ENCODE measurements at places on chromosomes 11 and 22. TPM values are rescaled to one million over a fixed set of nuclear protein-coding genes. Genes with fewer than 3 reads are reported as not detected.

DNA sequence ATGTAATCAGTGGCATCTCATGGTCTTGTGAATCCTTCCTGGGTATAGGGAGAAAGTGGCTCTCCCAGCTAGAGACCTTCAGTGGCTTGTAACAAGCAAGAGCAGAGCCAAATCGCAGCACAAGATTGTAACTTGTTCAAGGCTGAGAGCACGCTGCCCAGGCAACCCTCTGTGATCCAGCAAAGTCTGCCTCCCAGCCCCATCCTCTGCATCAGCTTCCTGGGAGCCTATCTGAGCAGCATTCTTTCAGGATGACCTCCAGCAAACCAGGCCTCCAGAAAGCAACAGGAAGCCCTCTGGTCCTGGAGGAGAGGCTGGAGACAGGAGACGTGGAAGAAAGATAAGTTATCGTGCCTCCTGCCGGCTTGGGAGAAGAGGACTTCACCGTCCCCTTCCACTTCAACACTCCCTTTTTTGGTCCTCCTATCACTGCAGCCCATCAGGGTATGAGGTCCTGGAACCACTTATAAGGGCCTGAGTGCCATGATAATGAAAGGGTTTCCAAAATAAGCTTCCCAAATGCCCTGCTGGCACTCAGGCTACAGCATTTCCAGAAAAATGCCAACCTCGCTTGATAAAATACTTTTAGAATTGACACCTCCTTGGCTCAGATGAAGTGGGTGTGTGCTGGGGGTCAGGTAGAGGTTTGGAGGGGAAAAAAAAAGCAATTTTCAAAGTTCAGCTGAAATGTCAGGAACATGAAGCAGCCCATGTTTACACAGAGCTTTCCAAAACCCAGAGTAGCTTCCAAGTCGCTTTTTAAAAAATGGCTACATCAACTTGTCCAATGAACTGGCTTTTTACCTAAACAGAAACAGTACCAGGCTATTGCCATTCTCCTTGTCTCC lies 80.2 kb downstream of the PLEKHA7 start:
- no peaks in the 10 kb centered on the region for H3K36me3 ChIP-seq
- H3K27me3 ChIP-seq, result no peaks in the 10 kb centered on the region
- DNase-seq, result no peak
- peak overlapping the region; percentile 37 for H3K27ac ChIP-seq
- H3K4me3 ChIP-seq, result no peak overlapping the region

- no peaks in the 10 kb centered on the region for H3K4me1 ChIP-seq
- no peak for DNase-seq
- H3K27me3 ChIP-seq, result no peaks in the 10 kb centered on the region
Measured at GRCh38 chr22:36833073-36833472, 16.2 kb upstream of the PVALB start.

Gene KIF18A
- 1.0 TPM for total RNA-seq

GRCh38 chr11:119179983-119180382 lies 5.3 kb upstream of the NHERF4 start:
- no peaks in the 10 kb centered on the region for H3K36me3 ChIP-seq
- no peak overlapping the region for H3K4me3 ChIP-seq
- no peaks in the 10 kb centered on the region for H3K4me1 ChIP-seq
- H3K27me3 ChIP-seq, result no peaks in the 10 kb centered on the region
- H3K27ac ChIP-seq, result no peak overlapping the region

GRCh38 chr22:28155808-28156207 lies 236.8 kb upstream of the PITPNB start:
- no peak for DNase-seq
- no peak overlapping the region for H3K4me3 ChIP-seq
- no peak overlapping the region for H3K27ac ChIP-seq
- no peaks in the 10 kb centered on the region for H3K36me3 ChIP-seq
- H3K27me3 ChIP-seq, result no peaks in the 10 kb centered on the region
- H3K4me1 ChIP-seq, result peaks cover 4% of the 10 kb centered on the region

DNA sequence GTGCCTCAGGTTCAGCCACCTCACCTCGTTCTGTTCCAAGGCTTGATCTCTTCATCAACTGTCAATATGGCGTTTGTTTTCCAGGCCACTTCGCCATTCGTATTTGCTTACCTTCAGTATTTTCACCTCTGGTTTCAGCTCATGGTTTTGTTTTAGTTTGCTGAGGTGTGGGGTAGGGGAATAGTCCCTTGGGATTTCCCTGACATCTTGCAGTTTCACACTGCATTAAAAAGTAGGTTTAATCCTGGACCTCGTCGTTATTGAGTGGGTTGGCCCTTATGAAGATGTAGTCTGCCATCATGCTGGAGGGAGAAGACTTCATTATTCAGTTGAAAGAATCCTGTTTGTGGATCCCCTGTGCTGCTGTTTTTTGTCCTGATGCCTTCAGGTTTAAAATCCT lies 46.0 kb downstream of the C11orf91 start:
- H3K4me3 ChIP-seq, result no peak overlapping the region
- DNase-seq, result no peak
- no peaks in the 10 kb centered on the region for H3K4me1 ChIP-seq
- no peaks in the 10 kb centered on the region for H3K36me3 ChIP-seq
- H3K27me3 ChIP-seq, result no peaks in the 10 kb centered on the region
- no peak overlapping the region for H3K27ac ChIP-seq

- no peaks in the 10 kb centered on the region for H3K4me1 ChIP-seq
- no peak overlapping the region for H3K4me3 ChIP-seq
- no peaks in the 10 kb centered on the region for H3K27me3 ChIP-seq
- no peaks in the 10 kb centered on the region for H3K36me3 ChIP-seq
- H3K27ac ChIP-seq, result no peak overlapping the region
Measured at GRCh38 chr11:110318638-110319404, 22.4 kb upstream of the RDX start.

Gene RIN1
- total RNA-seq, result 8.3 TPM

- H3K27ac ChIP-seq, result no peak overlapping the region
- no peaks in the 10 kb centered on the region for H3K27me3 ChIP-seq
- DNase-seq, result no peak
- H3K4me1 ChIP-seq, result no peaks in the 10 kb centered on the region
Measured at GRCh38 chr22:21719024-21719423, 16.6 kb downstream of the YPEL1 start.

DNA sequence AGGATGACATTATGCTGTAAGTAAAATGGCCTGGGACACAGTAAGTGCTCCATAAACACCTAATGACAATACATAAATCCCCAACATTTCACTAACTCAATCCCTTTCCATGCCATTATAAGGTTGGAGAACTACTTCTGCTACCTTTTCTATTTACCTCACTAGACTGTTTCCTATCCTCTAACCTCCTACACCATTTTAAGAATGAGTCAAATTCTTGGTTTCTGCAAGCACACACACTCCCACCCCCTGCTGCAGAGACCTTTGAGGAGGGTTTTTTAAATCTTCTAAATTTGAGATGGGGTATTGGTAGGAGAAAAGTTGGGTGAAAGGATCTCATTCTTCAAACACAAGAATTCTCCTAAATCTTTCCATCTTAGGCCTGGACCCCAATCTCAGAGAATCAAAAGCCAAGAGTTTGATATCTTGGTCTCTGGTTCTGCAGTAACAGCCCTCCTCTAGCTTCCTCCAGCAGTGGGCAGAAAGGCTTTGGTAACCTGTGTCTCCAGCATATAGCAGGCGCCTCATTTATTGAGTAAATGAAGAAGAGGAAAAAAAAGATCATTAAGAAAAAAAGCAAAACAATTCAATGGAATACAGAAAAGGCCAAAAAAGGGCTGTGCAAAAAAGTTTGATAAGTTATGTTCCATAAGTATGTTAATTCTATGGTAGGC lies 42.3 kb downstream of the SYTL2 start:
- H3K27ac ChIP-seq, result no peak overlapping the region
- H3K36me3 ChIP-seq, result no peaks in the 10 kb centered on the region
- peaks cover 4% of the 10 kb centered on the region for H3K4me1 ChIP-seq
- no peak for DNase-seq
- no peak overlapping the region for H3K4me3 ChIP-seq

DNA sequence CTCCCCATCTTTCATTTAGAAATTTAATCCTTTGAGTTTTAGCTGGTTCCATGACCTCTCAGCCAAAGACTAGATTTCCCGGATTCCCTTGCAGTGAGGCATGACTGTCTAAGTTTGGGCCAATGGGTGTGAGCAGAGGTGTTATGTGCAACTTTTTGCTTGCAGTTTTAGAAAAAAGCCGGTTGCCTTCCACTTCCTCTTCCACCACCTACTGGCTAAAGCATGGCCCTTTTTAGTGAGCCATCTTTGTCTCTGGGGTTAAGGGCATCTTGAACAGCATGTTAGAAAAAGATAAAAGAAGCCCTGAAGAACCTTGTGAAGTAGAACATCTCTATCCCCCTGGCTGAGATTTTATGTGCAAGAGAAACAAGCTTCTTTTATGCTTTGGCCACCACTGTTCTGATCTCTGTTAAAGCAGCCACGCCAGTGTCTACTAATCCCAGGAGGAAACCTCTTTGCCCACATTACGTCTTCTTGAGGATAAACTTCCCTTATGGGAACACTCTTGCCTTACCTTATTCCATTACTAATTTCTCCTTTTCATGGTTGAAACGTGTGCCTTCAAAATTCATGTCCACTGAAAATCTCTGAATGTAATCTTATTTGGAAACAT lies 279.9 kb downstream of the TENM4 start:
- no peaks in the 10 kb centered on the region for H3K36me3 ChIP-seq
- DNase-seq, result no peak
- no peaks in the 10 kb centered on the region for H3K27me3 ChIP-seq
- H3K4me1 ChIP-seq, result no peaks in the 10 kb centered on the region
- no peak overlapping the region for H3K27ac ChIP-seq

DNA sequence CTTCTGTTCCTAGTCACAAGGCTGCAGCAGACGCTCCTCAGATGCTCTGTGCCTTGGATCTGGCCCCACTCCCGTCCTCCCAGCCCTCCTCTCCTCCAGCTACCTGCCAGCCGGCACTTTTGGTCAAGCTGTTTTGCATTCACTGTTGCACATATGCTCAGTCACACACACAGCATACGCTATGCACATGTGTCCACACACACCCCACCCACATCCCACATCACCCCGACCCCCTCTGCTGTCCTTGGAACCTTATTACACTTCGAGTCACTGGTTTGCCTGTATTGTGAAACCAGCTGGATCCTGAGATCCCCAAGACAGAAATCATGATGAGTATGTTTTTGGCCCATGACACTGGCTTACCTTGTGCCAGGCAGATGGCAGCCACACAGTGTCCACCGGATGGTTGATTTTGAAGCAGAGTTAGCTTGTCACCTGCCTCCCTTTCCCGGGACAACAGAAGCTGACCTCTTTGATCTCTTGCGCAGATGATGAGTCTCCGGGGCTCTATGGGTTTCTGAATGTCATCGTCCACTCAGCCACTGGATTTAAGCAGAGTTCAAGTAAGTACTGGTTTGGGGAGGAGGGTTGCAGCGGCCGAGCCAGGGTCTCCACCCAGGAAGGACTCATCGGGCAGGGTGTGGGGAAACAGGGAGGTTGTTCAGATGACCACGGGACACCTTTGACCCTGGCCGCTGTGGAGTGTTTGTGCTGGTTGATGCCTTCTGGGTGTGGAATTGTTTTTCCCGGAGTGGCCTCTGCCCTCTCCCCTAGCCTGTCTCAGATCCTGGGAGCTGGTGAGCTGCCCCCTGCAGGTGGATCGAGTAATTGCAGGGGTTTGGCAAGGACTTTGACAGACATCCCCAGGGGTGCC lies 109.8 kb downstream of the BCR start:
- H3K27ac ChIP-seq, result no peak overlapping the region
- H3K4me1 ChIP-seq, result no peaks in the 10 kb centered on the region
- no peak for DNase-seq
- H3K36me3 ChIP-seq, result no peaks in the 10 kb centered on the region
- no peaks in the 10 kb centered on the region for H3K27me3 ChIP-seq

DNA sequence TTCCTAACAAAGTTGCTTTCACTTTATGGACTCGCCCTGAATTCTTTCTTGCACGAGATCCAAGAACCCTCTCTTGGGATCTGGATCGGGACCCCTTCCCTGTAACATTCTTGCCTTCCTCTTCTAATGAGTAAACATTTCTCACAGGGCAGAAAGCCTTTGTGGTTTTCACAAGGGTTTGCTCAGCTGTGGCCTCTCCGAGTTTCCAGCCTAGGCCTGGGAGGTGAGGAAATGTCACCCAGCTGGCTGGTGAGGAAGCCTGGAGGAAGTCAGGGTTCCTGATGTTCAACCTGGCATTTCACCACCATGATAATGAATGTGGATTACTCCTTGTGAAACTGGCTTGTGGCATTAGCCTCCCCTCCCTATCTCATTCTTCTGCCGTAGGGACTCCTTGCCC lies 224.9 kb downstream of the DSCAML1 start:
- no peaks in the 10 kb centered on the region for H3K36me3 ChIP-seq
- no peak overlapping the region for H3K4me3 ChIP-seq
- no peak for DNase-seq
- no peaks in the 10 kb centered on the region for H3K27me3 ChIP-seq
- no peak overlapping the region for H3K27ac ChIP-seq
- no peaks in the 10 kb centered on the region for H3K4me1 ChIP-seq

Gene GAS2L1
- 21.0 TPM for total RNA-seq

GRCh38 chr11:103326070-103326794 lies 217.0 kb downstream of the DYNC2H1 start:
- no peak overlapping the region for H3K27ac ChIP-seq
- no peaks in the 10 kb centered on the region for H3K36me3 ChIP-seq
- H3K4me1 ChIP-seq, result no peaks in the 10 kb centered on the region

Gene AQP11
- total RNA-seq, result not detected

GRCh38 chr11:90809581-90809980 lies 586.7 kb upstream of the CHORDC1 start:
- no peak overlapping the region for H3K27ac ChIP-seq
- H3K4me1 ChIP-seq, result no peaks in the 10 kb centered on the region
- H3K27me3 ChIP-seq, result no peaks in the 10 kb centered on the region

Gene CLDN5
- total RNA-seq, result 43.7 TPM

Gene SLC15A3
- total RNA-seq, result 35.4 TPM

Gene OR4D5
- not detected for total RNA-seq

- DNase-seq, result no peak
- no peaks in the 10 kb centered on the region for H3K4me1 ChIP-seq
- no peak overlapping the region for H3K27ac ChIP-seq
- H3K36me3 ChIP-seq, result no peaks in the 10 kb centered on the region
Measured at GRCh38 chr22:46109474-46110003, 40.8 kb upstream of the PPARA start.

DNA sequence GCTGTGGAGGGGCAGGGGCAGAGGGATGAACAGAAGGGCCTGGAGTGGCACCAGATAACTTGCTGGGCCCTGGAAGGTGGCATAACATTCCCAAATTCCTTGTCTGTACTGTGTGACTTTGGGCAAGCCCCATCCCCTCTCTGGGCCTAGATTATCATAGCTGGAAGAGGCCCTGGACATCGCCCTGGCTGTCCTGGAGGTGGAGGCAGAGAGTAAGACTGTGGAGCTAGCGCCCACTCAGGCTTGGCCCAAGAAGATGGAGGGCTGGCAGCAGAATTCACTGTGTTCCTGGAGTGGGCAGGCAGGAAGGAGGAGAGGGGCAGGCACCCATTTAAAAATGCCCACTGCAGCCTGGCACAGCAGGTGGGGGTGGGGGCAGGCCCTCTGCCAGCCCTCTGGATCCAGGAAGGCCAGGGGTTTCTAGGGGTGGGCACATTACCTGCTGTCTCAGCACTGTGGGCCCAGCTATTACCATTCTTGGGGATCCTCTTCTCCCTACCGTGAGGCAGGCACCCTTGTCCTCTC lies 22.6 kb downstream of the ARHGEF17 start:
- no peak overlapping the region for H3K4me3 ChIP-seq
- H3K27ac ChIP-seq, result peak overlapping the region; percentile 49
- no peaks in the 10 kb centered on the region for H3K27me3 ChIP-seq
- H3K36me3 ChIP-seq, result no peaks in the 10 kb centered on the region
- no peak for DNase-seq

- peaks cover 2% of the 10 kb centered on the region for H3K36me3 ChIP-seq
- peak overlapping the region; percentile 15 for H3K27ac ChIP-seq
- H3K4me3 ChIP-seq, result no peak overlapping the region
- H3K4me1 ChIP-seq, result no peaks in the 10 kb centered on the region
Measured at GRCh38 chr22:46084376-46084775, 66.0 kb upstream of the PPARA start.

Gene IRAG1
- 189 TPM for total RNA-seq

Gene RHOG
- total RNA-seq, result 54.5 TPM

- H3K27me3 ChIP-seq, result no peaks in the 10 kb centered on the region
- no peaks in the 10 kb centered on the region for H3K36me3 ChIP-seq
- H3K4me1 ChIP-seq, result peaks cover 20% of the 10 kb centered on the region
Measured at GRCh38 chr11:96317985-96318384, 25.0 kb downstream of the MAML2 start.
